ENCODE measurements at places on chromosomes 1 and 21. TPM values are rescaled to one million over a fixed set of nuclear protein-coding genes. Genes with fewer than 3 reads are reported as not detected.

DNA sequence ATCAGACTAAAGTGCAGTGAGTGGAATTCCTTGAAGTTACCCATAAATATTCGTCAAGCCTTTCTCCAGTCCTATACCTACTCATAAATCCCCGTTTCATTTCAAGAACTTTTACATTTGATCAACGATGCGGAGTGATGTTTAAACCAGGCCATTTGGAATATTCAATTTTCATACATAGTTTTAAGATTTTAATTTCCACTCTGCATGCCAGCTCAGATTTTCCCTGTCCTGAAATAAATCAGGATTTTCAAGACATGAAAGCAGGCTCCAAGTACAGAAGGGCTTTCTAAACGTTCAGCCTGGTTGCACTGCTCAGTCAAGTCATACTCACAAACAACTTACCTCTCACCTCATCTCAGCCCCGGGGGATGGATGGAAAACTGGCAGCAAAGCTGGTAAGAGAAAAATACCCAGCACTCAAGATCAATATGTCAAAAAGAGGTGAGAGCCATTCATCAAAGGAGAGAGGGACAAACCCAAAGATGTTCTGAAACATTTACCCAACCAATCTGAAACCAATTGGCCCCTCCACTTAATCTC, 418.5 kb downstream of the PLPP3 start:
- DNase-seq, result no peak

DNA sequence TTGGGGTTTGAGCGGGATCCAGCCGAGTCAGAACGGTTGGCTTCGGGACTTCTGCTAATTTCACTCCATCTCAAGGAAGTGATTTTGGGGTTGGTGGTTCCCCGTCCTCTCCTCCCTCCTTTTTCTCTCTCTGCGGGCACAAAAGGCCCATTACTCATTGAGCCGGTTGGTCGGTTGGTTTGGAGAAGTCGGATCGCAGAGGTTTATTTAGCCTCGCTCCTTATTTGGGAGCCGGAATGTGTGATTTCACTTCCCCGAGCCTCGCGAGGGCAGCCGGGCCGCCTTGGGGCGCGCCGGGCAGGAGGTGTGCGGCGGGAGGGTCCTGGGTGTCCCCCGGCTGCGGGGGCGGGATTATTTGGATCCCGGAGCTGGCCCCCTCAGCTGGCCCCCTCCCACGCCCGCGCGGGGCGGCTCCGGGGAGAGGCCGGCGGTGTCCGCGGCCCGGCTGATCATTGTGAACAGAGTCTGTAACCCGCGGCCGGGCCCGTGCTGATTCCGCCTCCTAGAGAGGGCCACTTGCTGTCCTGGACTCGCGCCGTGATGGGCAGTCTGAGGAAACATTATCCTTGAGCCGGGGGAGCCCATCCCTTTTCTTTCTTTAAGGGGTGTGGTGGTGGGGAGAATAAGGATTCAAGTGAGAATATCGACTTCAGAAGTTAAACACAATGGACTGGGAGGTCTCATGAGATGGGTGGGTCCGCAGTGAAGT, 1.2 kb downstream of the MAPKAPK2 start:
- DNase-seq, result peak; percentile 90

DNA sequence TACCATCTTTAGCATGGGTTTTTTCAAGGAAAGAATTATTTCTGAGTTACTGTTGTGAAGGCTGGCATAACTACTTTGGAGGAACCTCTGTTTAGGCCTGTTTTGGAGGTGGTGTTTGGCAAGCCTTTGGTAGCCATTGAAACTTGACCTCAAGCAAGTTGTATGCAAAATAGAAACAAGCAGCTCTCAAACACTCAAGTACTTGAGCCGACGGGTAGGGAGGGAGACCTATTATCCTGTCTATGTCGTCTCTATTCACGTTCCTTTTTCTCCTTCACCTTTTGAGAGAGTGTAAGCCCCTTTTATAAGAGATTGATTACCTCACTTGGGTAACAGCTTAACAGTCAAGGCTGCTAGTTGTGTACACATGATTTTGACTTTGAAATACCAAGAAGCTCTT, 878.3 kb upstream of the CXADR start:
- DNase-seq, result no peak

GRCh38 chr1:4027492-4028138, 127.5 kb upstream of the C1orf174 start:
- no peak for DNase-seq

Gene ICOSLG
- total RNA-seq, result under 0.01 TPM

Gene S100A9
- total RNA-seq, result not detected
